CD8-positive, alpha-beta memory T cell (primary cell): ENCODE measurements at places on chromosomes 2 and 18. TPM values are rescaled to one million over a fixed set of nuclear protein-coding genes. Genes with fewer than 3 reads are reported as not detected.

GRCh38 chr2:136001131-136001530, 15.7 kb upstream of the DARS1 start:
- H3K4me1 ChIP-seq = no peaks in the 10 kb centered on the region
- H3K27me3 ChIP-seq = no peaks in the 10 kb centered on the region
- DNase-seq = no peak
- no peaks in the 10 kb centered on the region for H3K36me3 ChIP-seq
- no peak overlapping the region for H3K4me3 ChIP-seq

GRCh38 chr18:73235491-73235890, 367.7 kb upstream of the NETO1 start:
- no peak for DNase-seq
- no peaks in the 10 kb centered on the region for H3K36me3 ChIP-seq
- no peak overlapping the region for H3K4me3 ChIP-seq
- H3K4me1 ChIP-seq = no peaks in the 10 kb centered on the region
- H3K27ac ChIP-seq = no peak overlapping the region

GRCh38 chr18:61910101-61910500, 17.3 kb upstream of the RNF152 start:
- no peaks in the 10 kb centered on the region for H3K4me1 ChIP-seq
- no peaks in the 10 kb centered on the region for H3K36me3 ChIP-seq
- H3K27ac ChIP-seq = no peak overlapping the region
- H3K4me3 ChIP-seq = no peak overlapping the region
- H3K27me3 ChIP-seq = no peaks in the 10 kb centered on the region
- no peak for DNase-seq

DNA sequence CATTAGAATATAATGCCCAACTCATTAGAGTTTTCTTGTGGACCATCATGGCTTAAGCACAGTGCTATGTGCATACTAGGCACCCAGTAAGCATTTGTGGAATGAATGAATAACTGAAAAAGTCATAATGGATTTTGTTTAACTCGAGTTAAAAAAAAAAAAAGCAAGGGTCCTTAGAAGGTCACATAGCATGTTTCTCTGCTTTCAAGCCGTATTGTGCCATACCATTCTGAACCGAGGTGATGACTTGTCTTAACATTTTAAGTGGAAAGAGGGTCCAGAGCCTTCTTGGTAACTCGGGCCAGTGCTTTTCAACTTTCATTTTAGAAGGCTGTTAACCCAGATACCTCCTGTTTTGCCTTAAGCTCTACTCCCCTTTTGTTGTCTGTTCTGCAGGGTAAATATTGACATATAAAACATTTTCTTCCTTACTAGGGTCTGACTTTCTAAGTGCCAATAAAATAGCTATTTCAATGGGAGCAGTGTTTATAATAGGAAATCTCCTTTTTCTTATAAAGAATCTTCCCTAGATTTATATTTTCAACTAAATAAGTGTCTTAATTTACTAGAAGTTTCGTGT, 787 bp upstream of the ADGRF3 start:
- no peak for DNase-seq
- peak overlapping the region; percentile 85 for H3K27ac ChIP-seq
- H3K27me3 ChIP-seq = no peaks in the 10 kb centered on the region
- peak overlapping the region; percentile 93 for H3K4me3 ChIP-seq
- no peaks in the 10 kb centered on the region for H3K36me3 ChIP-seq
- peaks cover 36% of the 10 kb centered on the region for H3K4me1 ChIP-seq

DNA sequence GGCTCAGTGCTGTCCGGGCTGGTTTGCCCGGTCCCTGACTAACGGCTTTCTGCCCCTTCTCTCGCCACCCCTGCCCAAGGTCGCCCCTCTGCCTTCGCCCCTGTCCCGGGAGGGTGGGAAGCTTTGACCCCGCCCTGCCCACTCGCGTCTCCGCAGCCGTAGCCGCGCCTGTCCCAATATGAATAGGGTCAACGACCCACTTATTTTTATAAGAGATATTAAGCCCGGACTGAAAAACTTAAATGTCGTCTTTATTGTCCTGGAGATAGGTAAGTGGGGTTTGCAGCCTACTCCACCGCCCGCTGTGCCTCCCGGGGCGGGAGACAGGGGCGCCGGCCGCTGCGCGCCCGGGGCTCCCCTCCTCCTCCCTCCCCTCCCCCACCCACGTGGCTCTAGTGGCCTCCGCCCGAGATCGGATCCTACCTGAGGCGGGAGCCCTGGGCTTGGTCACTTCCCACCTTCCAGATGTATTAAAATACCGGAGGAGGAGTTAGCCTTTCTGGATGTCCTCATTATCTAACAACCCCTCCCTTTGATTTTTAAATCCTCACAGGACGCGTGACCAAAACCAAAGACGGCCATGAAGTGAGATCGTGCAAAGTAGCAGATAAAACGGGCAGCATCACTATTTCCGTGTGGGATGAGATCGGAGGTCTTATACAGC, 633 bp downstream of the NABP1 start:
- peaks cover 15% of the 10 kb centered on the region for H3K36me3 ChIP-seq
- H3K27me3 ChIP-seq = no peaks in the 10 kb centered on the region
- H3K4me1 ChIP-seq = peaks cover 75% of the 10 kb centered on the region
- peak; percentile 68 for DNase-seq

GRCh38 chr2:4908461-4908860, 783.7 kb upstream of the SOX11 start:
- DNase-seq = no peak
- no peak overlapping the region for H3K27ac ChIP-seq
- no peaks in the 10 kb centered on the region for H3K4me1 ChIP-seq
- no peaks in the 10 kb centered on the region for H3K27me3 ChIP-seq
- no peak overlapping the region for H3K4me3 ChIP-seq

GRCh38 chr2:62303788-62304187, 107.9 kb downstream of the B3GNT2 start:
- no peaks in the 10 kb centered on the region for H3K36me3 ChIP-seq
- DNase-seq = no peak

GRCh38 chr18:13103366-13103765, 112.2 kb downstream of the CEP192 start:
- H3K4me1 ChIP-seq = no peaks in the 10 kb centered on the region
- no peak for DNase-seq
- H3K36me3 ChIP-seq = peaks cover 58% of the 10 kb centered on the region
- H3K4me3 ChIP-seq = no peak overlapping the region
- no peaks in the 10 kb centered on the region for H3K27me3 ChIP-seq
- H3K27ac ChIP-seq = no peak overlapping the region

- H3K27ac ChIP-seq = no peak overlapping the region
- H3K27me3 ChIP-seq = no peaks in the 10 kb centered on the region
- no peak for DNase-seq
- H3K4me3 ChIP-seq = no peak overlapping the region
- H3K36me3 ChIP-seq = no peaks in the 10 kb centered on the region
These were observed 189.9 kb upstream of the TANK start for GRCh38 chr2:160970052-160970965.

The KCNG2 gene
- total RNA-seq = not detected
